Glutamatergic neuron (in vitro differentiated cells): ENCODE measurements at places on chromosomes 4 and X. TPM values are rescaled to one million over a fixed set of nuclear protein-coding genes. Genes with fewer than 3 reads are reported as not detected.

GRCh38 chr4:96599752-96600151, 759.9 kb downstream of the PDHA2 start:
- DNase-seq, result no peak
- H3K27ac ChIP-seq, result no peak overlapping the region
- no peaks in the 10 kb centered on the region for H3K36me3 ChIP-seq
- H3K27me3 ChIP-seq, result no peaks in the 10 kb centered on the region
- H3K4me3 ChIP-seq, result no peak overlapping the region
- H3K4me1 ChIP-seq, result peaks cover 5% of the 10 kb centered on the region

DNA sequence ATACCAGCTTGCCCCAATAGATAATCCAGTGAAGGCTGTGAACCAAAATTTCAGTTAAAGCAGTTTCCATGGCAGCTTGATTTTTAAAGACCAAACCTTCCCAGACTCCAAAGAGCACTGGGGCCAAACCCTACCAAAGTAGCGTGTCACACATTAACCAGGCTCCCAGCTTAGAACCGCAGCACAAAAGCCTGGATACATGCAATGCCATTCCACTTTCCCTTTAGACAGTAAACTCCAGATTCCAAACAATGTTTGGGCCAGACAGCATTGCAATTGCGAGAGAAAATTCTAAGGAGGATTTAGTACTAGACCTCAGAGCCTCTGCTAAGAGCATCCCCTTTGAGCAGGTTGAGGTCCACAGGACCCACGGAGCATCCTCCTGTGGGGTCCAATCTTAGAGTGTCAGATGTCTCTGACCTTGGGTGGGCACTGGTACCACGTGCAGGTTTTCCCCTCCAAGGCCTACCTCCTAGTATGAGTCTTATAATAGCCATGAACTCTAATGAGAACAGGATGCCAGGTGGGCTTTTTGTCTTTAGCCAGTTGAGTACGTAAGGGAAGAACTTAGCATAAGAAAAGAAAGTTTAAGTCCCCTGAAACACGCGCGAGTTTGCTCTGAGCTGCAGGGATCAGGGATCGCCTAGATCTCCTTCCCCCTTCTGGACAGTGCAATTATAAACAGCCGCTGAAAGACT, 38.8 kb downstream of the MGARP start:
- H3K36me3 ChIP-seq, result peaks cover 8% of the 10 kb centered on the region
- no peak overlapping the region for H3K4me3 ChIP-seq
- H3K4me1 ChIP-seq, result no peaks in the 10 kb centered on the region
- no peak for DNase-seq
- no peak overlapping the region for H3K27ac ChIP-seq

DNA sequence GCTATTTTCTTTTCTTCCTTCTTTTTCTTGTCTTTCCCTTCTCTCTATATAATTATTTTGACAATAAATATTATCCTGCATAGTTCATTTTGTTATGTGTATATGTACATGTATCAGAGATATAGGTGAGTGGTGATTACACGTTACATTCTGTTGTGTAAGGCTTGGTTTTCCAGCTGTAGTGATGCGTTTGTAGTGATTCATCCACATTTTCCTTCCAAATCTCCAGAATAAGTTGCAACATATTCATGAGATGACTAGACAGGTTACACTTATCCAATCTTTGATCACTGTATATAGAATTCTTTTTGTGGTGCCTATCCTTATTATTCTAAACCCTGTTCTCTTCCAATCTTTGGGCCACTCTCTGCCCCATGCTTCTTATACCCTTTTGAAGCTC, 540.2 kb downstream of the GBA3 start:
- peaks cover 2% of the 10 kb centered on the region for H3K4me1 ChIP-seq
- no peaks in the 10 kb centered on the region for H3K27me3 ChIP-seq
- no peaks in the 10 kb centered on the region for H3K36me3 ChIP-seq
- H3K27ac ChIP-seq, result no peak overlapping the region
- no peak for DNase-seq

GRCh38 chr4:17587094-17587822, 10.3 kb downstream of the LAP3 start:
- H3K27me3 ChIP-seq, result no peaks in the 10 kb centered on the region
- no peak overlapping the region for H3K4me3 ChIP-seq
- H3K36me3 ChIP-seq, result peaks cover 4% of the 10 kb centered on the region
- H3K4me1 ChIP-seq, result peaks cover 2% of the 10 kb centered on the region
- H3K27ac ChIP-seq, result peak overlapping the region; percentile 48
- no peak for DNase-seq

GRCh38 chrX:65595460-65595876, 60.9 kb upstream of the LAS1L start:
- H3K4me1 ChIP-seq, result peaks cover 3% of the 10 kb centered on the region
- H3K36me3 ChIP-seq, result no peaks in the 10 kb centered on the region
- peak overlapping the region; percentile 76 for H3K27ac ChIP-seq
- no peak overlapping the region for H3K4me3 ChIP-seq

DNA sequence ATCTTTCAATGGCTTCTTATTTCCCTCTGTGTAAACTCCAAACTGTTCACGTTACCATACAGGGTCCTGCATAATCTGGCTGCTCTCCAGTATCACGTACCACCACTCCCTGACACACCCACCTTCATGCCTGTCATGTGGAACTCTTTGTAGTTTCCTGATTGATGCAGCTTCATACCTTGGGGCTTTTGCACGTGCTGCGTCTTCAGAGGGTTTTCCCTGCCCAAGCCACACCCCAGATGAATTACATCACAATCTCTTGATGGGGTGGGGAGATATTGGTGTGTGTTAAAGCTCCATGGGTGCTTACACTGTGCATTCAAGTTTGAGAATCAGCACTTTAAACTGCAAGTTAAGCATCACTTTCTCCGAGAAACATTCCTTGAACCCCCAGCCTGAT, 101.9 kb downstream of the CT47B1 start:
- DNase-seq, result no peak
- H3K27ac ChIP-seq, result no peak overlapping the region
- H3K36me3 ChIP-seq, result no peaks in the 10 kb centered on the region
- no peaks in the 10 kb centered on the region for H3K4me1 ChIP-seq
- H3K27me3 ChIP-seq, result no peaks in the 10 kb centered on the region

DNA sequence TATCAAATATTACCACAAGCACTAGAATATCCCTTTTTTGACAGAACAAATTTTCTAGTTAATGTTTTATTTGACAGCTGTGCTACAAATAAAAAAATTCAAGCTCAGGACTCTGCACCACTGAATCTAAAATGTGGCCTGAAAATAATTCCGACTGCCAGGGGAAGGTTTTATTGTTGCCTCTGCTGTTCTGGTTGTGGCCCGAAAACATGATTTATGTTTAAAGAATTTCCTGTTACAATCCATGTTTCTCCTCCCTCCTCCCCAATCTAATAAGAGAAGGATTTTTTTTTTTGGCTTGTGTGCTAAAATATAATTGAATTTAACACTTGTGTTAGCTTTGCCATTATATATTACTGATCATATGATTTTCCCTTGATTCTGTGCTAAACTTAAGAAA, 227.8 kb downstream of the DCLK2 start:
- DNase-seq, result no peak
- H3K4me1 ChIP-seq, result no peaks in the 10 kb centered on the region
- H3K27ac ChIP-seq, result no peak overlapping the region

GRCh38 chr4:176359590-176359989, 39.8 kb downstream of the SPCS3 start:
- no peaks in the 10 kb centered on the region for H3K4me1 ChIP-seq
- H3K36me3 ChIP-seq, result no peaks in the 10 kb centered on the region
- no peak overlapping the region for H3K27ac ChIP-seq
- H3K4me3 ChIP-seq, result no peak overlapping the region

DNA sequence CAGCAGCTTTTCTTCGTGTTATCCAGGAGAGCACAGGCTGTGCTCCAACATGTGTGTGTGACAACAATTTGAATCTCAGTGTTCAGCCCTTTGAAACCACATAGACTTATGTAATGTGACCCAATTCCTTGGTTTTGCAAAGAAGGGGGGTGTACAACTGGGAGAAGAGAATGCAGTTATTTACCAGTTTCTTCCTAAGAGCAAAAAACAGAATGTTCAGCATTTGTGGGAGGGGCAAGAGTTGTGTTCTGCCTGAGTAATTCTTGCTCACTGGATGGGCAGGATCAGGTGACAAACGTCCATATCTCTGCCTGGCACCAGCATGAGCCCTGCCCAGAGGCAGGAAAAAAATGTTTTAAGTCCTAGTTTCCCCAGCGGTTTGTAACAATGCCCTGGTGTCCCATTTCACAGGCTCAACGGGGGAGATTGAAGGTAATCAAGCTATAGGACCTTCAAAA, 72.0 kb downstream of the PRPS1 start:
- peak overlapping the region; percentile 41 for H3K27ac ChIP-seq
- DNase-seq, result no peak
- no peak overlapping the region for H3K4me3 ChIP-seq
- H3K36me3 ChIP-seq, result no peaks in the 10 kb centered on the region

DNA sequence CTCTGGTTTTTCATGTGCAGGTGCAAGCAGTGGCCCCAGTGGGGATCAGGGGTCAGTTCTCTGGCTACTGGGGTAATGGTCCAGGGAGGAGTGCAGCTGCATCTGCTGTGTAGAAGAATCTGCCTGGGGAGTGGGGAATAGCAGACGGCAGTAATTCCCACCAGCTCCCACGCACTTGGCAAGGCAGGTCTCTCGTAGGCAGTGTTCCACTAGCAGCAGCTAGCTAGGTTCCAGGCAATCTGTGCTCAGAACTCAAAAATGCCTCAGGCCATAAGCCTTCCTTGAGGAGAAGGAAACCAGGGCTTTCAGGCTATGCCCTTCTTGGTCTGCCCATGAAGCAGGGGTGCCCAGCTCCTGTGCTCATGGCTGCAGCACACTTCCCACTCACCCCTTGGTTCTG, 38.8 kb downstream of the DCLK2 start:
- H3K4me3 ChIP-seq, result no peak overlapping the region
- peaks cover 5% of the 10 kb centered on the region for H3K27me3 ChIP-seq
- H3K27ac ChIP-seq, result no peak overlapping the region
- H3K4me1 ChIP-seq, result no peaks in the 10 kb centered on the region

The MAGEB6 gene
- not detected for total RNA-seq

DNA sequence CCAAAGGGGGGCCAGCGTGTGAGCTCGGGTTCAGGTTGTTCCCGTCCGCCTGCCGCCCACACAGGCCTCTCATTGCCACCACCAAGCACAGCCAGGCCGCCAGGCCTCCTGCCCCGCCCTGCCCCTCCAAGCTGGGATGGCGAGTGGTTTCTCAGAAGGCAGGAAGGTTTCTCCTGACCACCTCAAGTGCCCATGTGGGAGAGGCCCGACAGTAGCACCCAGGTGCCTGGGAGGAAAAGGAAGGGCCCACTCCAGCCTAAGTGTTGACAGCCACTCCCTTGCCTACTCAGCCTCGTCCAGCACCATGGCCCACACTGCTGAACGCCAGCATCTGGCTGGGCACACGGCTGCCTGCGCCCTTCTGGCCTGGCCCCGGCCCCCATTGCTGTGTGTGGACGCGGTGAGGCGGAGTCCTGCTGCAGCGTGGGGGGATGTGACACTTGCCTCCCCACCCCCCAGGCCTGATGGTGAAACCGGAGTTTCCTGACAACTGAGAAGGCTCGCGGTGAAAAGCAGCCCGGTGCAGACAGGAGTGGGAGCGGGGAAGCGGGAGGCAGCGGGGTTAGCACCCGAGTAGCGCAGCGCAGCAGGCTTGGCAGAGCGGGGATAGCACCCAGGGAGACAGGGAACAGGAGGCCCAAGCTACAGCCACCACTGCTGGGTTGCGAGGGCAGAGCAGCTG, 19.2 kb downstream of the FLNA start:
- no peak for DNase-seq
- H3K36me3 ChIP-seq, result no peaks in the 10 kb centered on the region
- no peak overlapping the region for H3K4me3 ChIP-seq
- peaks cover 3% of the 10 kb centered on the region for H3K27me3 ChIP-seq
- no peaks in the 10 kb centered on the region for H3K4me1 ChIP-seq
- no peak overlapping the region for H3K27ac ChIP-seq

GRCh38 chrX:1453395-1453783, 680 bp upstream of the ASMTL start:
- H3K4me3 ChIP-seq, result peak overlapping the region; percentile 67
- peaks cover 23% of the 10 kb centered on the region for H3K36me3 ChIP-seq
- H3K27me3 ChIP-seq, result peaks cover 10% of the 10 kb centered on the region
- H3K4me1 ChIP-seq, result peaks cover 1% of the 10 kb centered on the region
- peak overlapping the region; percentile 52 for H3K27ac ChIP-seq
- DNase-seq, result no peak

DNA sequence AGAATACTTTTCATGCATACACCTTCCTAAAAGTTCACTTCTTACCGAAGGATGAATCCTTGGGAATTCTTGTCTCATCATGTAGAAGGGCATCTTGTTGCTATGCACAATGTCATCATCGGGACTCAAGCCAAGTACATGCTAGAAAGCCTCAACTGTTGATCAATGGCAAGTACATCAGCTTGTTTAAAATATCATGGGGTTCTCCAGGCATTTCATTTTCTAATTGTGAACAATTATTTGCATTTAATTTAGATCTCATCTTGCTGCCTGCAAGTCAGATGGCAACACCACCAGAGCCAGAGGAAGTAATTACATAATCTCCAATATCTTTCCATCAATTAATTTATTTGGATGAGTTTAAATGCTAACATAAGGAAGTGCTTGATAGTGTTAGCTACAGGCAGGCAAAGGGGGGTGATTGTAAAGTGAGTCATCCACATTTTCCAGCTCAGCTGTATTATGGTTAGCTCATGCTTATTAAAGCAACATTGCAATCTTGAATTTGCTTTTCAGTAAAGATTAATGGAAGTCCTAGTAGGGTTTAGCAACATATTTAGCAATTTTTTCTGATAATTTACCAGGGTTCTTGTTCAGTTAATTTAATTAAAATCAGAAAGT, 356.5 kb downstream of the CBLL2 start:
- no peaks in the 10 kb centered on the region for H3K4me1 ChIP-seq
- DNase-seq, result no peak
- H3K27me3 ChIP-seq, result no peaks in the 10 kb centered on the region
- no peak overlapping the region for H3K4me3 ChIP-seq
- H3K36me3 ChIP-seq, result no peaks in the 10 kb centered on the region

GRCh38 chrX:48806081-48806480, 4.2 kb downstream of the HDAC6 start:
- no peak for DNase-seq
- no peaks in the 10 kb centered on the region for H3K36me3 ChIP-seq
- no peaks in the 10 kb centered on the region for H3K4me1 ChIP-seq

The GPR119 gene
- total RNA-seq, result not detected

GRCh38 chrX:14673764-14674163, 144.4 kb downstream of the GLRA2 start:
- no peaks in the 10 kb centered on the region for H3K36me3 ChIP-seq
- no peak overlapping the region for H3K27ac ChIP-seq
- no peaks in the 10 kb centered on the region for H3K27me3 ChIP-seq
- DNase-seq, result no peak

The ADAM29 gene
- not detected for total RNA-seq

The KLF8 gene
- total RNA-seq, result 9.4 TPM
